ENCODE measurements at places on chromosomes 7 and 10.

DNA sequence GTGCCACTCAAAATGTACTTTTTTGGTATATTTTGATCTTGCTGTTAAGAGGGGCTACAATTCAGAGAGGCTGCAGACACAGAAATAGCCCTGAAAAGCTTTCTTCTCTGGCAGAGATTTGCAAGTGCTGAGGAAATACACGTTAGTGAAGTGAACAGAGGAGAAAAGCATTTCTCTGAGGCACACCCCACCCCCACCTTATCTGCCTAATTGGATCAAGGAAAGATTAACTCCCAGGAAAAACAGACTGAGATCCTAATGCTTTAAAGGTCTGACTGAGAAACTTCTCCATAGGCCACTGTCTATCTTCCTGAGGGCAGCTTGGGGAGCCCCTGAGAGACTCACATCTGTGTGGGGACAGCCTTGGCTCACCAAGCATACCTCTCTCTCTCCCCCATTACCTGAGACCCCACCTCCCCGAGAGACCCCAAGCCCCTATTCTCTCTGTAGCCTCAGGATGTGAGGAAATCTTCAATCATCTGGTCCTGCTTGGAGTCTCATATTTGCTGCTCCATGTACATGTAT lies 14.8 kb upstream of the AKR1C3 start:
- no peak for DNase-seq

DNA sequence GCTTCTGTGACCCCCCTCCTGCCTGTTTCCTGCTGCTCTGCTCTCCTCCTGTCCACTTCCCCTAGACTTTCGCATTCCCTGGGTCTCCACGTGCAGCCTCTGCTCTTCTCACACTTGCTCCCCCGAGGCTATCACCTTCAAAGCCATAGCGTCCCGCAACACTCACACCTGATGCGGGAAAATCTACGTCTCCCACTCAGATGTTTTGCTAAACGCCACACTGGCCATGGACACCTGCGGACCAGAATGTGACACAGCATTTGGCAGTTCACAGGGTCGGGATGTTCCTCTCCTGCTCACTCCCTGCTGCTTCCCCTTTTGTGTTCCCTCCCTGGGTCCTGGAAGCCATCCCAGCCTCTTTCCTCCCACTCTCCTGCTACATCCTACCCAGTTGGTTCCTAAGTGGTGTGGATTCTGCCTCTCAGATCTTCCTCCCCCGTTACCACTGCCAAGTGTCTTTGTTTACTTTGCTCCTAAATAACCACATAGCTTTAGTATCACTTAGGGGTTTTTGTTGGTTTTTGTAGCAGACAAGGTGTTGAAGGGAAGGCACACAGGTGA lies 33.7 kb upstream of the RBM33 start:
- no peak for DNase-seq

- DNase-seq, result no peak
These were observed 33.2 kb upstream of the NAMPT start for GRCh38 chr7:106317971-106318370.

- peak; percentile 44 for DNase-seq
These were observed 75.1 kb downstream of the EBF3 start for GRCh38 chr10:129888784-129889616.

DNA sequence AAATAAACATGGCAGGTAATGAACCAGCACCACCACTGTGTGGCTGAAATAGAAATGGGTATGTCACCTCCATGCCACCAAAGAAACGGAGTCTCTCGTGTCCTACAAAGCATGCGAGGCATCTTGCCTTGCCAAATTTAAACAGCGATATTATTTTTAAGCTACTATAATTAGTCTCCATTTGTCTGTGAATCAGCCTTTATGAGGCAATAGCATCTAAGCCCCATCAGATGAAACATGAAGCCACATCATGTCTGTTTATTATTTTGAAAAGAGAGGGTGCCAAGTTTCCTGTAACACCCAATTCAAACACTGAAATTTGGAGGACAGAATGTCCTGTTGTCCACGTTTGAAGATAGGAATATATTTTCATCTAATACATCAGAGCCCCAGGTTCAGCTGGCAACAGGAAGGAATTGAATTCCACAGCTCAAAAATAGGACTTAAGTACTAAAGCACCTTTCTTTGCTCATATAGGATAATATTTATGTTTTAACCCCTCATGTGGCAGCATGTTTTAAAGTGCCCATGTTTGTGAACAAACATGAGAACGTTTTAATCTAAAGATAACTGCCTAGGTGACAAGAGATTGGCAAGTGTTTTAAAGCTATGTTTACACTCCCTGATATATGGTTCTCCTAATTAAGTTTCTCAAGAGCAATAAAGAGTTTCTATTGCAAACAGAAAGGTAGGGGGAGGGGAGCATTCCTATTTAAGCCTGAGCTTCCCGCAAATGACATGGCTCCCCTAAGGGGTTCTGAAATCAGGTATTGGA lies 86.8 kb downstream of the SORBS1 start:
- DNase-seq, result no peak

DNA sequence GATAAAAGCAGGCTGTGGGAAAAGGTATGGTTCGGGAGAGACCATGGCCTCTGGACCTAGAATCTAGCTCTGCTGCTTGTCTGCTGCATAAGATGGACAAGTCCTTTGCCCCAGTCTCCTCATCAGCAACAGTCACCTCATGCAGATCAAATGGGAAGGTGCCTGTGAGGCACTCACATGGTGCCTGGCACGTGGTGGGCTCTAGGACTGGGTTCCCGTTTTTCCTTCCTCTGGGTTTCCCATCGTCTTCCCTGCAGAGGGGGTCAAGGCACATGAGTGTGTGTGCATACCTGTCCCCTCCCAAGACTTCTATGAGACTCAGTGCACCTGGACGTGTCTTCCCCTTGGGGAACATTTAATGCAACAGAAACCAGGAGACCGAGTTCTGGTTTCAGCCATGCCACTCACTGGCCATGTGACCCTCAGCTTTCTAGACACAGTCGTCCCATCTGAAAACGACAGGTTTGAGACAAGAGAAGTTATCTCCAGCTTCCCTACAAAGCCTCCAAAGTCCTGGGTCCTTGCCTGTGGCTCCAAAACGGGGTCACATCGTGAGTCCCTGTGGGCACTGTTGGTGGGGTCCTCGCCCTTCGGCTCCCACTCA lies 95.9 kb upstream of the NPTX2 start:
- DNase-seq, result no peak

GRCh38 chr10:65273115-65273514 lies 1652.7 kb upstream of the LRRTM3 start:
- DNase-seq, result no peak

- no peak for DNase-seq
These were observed 24.7 kb downstream of the PNLIPRP3 start for GRCh38 chr10:116452338-116452720.

GRCh38 chr7:107480932-107481331 lies 11.1 kb downstream of the GPR22 start:
- no peak for DNase-seq

GRCh38 chr7:31114593-31115343 lies 62.7 kb downstream of the ADCYAP1R1 start:
- DNase-seq, result no peak

GRCh38 chr10:35885076-35885475 lies 243.0 kb upstream of the FZD8 start:
- DNase-seq, result no peak

GRCh38 chr10:72145657-72146056 lies 57.3 kb upstream of the SPOCK2 start:
- DNase-seq, result no peak

- DNase-seq, result no peak
These were observed 54.4 kb upstream of the SEC61G start for GRCh38 chr7:54813398-54813797.

DNA sequence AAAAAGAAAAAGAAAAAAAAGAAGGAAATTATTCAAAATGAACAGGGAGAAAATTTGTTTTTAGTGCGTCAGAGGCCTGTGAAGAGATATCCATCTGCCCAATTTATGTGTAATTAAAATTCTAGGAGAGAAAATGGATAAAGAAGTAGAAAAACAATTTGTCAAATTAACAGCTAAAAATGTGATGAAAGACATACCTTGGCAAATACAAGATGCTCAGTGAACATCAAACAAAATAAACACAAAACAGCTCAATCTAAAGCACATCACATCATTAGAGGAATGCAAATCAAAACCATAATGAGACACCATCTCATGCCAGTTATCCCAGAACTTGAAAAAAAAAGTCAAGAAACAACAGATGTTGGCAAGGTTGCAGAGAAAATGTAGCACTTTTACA lies 472.8 kb downstream of the PAXIP1 start:
- no peak for DNase-seq

- DNase-seq, result no peak
These were observed 97.4 kb downstream of the KLF6 start for GRCh38 chr10:3687510-3688081.

- DNase-seq, result no peak
These were observed 38.0 kb upstream of the ZNRF2 start for GRCh38 chr7:30246392-30246791.

DNA sequence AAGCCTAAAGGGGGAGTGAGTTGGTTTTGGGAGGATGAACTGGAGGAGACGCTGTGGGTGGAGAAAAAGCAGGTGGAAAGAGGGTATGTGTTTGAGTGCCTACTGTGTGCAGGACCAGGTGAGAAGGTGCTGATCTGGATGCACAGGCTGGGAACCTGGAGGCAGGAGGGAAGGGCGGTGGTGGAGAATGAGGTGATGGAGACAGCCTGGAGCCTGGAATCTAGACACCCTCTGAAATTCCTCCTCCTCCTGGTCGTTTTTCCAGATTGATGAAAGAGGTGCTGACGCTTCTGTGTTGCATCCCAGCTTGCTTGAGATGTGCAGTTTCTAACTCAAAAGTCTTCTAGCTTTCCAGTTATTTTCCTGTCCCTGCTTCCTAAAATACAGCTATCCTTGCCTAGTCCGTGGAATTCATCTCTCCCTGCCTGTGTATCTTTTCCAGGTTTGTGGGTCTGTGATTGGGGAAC lies 67.5 kb downstream of the LRMDA start:
- DNase-seq, result no peak

DNA sequence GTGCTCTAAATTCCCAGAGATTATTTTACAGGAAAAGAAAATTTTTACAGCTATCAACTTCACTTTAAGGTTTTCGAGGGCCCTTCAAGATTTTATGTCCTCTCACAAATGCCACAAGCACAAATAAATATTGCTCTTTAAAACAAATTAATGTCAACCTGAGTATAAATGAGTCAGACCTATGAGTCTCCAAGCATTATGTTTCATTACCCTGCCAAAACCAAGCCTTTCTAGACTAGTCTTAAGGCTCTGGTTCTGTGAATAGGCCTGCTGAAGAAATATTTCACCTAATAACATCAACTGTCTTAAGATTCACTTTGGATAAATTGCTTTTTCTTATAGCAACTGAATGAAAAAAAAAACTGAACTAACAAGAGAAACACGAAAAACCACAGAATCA lies 153.0 kb downstream of the PDE1C start:
- no peak for DNase-seq

GRCh38 chr10:30057421-30057841 lies 2.0 kb downstream of the JCAD start:
- no peak for DNase-seq

DNA sequence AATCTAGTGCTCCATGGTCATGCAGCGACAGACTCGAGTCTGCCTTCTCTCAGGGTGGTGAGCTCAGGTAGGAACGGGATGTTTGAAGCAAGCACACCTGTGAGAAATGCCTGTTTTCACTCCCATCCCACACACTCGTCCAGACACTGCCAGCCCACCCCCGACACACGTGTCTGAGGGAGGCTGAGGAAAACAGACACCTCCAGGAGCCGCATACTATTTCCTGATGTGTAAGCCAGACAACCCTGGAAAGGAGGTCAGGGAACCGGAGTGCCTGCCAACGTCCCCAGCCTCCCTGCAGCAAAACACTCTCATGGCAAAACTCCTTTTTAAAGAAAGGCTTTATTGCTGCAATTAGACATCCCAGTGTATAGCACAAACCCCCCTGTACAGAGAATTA lies 80.2 kb downstream of the ALOX5 start:
- DNase-seq, result no peak

DNA sequence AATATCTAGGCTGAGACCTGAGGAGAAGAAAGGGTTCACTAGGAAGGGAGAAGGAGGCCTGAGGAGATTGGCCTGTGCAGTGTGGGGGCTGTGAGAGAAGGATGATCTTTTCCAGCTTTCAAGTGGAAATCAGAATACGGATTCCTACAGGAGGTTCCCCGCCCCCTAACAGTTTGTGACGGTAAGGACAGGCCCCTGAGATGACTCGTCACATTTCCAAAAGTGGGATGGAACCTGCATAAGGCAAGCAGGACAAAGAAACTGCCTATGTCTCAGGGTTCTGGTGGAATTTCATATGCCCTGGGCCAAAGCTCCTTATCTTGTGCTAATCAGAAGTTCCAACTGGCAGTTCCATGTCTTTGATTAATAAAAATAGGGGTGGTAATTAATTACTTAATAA lies 275.6 kb downstream of the SNX10 start:
- no peak for DNase-seq

GRCh38 chr10:35762311-35763030 lies 120.4 kb upstream of the FZD8 start:
- DNase-seq, result no peak

- no peak for DNase-seq
These were observed 11.1 kb upstream of the GIMAP7 start for GRCh38 chr7:150503581-150503980.

DNA sequence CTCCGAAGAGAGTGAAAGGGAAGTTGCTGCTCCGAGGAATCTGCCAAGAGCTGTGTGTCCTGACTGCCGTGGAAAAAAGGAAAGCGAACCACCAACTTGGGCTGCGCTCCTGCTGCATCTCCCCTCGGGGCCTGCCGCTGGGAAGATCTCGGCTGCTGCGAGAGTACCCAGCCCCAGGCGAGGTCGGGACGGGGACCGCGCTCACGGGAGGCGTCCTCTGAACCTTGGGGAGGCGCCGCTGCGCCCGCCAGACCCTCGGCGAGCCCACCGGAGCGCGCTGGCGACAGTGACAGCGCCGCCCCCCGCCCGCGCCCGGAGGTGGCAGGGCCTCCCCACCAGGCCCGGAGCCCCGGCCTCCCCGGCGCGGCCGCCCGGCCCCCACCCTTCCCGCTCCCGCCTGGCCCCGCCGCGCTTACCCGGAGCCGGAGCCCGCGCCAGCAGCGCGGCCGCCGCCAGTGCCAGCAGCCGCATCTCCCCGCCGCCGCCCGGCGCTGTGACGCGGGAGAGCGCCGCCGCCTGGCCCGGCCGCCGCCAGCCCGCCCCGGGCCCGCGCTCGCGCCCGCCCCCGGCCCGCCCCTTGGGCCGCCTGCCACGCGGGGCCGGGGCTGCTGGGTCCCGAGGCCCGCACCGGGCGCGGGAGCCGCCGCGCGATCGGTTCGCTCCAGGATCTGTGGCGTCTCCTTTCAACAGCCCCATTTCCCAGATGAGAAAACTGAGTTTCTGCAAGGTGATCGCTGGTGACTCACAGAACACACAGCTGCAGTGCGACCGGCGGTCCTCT lies at the start of gene VSTM4:
Gene VSTM4, minus strand, starts transcription at position 508 of the 781 bp plus-strand sequence. Its CDS starts 37 bp downstream, at position 471.
- peak; percentile 5 for DNase-seq

DNA sequence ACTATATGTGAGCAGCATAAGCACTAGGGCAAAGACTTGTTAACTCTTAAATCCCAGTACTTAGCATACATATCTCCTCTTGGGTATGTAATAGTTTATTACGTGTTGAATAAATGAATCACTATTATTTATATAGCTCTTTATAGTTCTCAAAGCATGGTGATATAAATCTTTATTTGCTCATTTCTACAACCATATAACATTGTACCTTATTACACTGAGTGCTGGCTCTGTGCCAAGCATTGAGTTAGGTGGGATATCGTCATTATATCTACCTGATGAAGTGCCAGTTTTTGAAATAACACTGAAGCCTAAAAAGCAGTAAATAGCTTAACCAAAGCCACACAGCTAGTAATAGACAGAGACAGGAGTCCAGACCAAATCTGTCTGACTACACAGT lies 27.9 kb downstream of the AHR start:
- DNase-seq, result no peak
